ENCODE measurements at places on chromosomes 13 and 19.

DNA sequence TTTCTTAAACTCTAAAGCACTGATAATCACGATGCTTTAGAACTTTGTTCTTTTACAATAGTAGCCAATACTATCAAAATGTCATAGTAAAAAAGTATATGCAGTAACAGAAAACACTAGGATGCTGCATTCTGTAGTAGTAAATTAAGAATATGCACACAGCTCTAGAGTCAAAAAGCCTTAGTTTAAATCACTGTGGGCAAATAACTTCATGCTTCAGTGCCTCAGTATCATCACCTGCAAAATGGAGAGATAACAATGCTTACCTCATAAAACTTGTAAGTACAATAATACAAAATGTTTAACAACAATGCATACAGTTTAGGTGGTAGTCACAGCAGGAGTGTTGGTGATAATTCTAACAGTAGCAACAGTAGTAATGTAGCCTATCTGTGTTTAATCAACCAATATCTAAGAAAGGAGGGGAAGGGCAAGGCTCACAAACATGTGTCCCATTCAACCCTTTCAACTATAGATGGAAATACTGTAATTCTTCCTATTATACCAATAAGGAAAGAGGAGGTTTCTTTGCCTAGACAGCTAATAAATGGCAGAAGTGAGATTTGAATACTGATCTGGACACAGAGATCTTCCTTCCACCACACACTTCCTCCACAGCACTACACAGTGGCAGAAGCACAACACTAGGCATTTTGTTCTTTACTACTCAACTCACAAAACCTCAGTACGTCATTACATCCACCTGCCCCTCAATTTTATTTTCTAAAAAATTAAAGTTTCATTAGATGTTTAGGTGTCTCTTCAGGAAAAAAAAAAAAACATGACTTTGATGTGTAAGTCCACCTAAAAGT is 4.6 kb downstream of the RBM26 start:
- DNase-seq: no peak

DNA sequence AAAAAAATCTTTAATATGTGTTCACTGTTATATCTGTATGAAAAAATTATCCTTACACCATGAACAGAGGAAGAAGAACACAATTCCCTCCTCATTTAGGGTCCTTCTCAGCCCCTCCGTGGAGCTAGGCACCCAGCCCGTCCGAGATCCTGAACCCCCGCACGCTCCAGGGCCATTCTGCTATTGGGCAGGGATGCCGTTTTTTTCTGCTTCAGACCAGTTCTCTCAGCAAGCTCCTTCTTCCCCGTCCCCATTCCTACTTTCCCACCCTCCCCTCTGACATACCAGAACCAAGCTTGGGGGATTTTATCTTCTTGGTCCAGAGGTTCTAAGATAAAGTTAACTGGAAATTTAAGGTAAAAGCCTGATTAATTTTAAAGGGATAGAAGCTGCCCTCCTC is 36.2 kb downstream of the ATP12A start:
- DNase-seq: no peak

DNA sequence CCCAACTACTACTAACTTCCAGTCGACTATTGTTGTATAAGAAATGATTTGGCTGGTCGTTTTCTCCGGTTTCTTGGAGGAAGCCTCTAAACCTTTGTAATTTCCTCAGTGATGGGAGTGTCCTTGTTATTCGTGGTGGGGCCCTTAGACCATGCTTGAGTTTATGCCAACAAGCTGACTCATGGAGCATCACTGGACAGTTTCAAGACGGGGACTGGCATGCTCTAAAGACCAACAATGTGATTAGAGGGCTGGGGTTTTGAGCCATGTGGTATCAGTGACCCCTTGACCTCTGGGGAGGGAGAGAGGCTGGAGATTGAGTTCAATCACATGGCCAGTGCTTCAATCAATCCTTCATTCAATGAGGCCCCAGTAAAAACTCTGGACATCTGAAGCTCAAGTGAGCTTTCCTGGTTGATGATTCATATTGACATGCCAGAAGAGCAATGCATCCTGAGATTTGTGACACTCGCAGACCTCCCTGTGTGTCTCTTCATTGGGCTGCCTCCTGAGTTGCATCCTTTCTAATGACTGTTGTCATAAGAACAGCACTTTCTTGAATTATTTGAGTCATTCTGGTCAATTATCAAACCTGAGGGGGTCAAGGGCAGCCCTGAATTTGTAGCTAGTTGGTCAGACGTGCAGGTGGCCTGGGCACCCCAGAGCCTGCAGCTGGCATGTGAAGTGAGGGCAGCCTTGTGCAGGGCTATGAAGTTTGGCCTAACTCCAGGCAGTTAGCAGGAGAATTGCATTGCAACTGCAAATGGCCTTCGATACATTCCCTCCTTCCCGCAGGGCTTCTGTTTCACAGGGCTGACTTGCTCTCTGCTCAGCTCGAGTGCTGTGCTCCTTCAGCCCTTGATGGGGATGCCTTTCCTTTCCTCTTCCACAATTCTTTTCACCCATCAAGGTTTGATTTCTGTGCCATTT is 246.5 kb downstream of the FGF9 start:
- no peak for DNase-seq

- DNase-seq: no peak
Measured at GRCh38 chr19:49968279-49968922, 7.4 kb upstream of the SIGLEC11 start.

GRCh38 chr13:112885782-112886268 is 83.2 kb upstream of the MCF2L start:
- DNase-seq: no peak

DNA sequence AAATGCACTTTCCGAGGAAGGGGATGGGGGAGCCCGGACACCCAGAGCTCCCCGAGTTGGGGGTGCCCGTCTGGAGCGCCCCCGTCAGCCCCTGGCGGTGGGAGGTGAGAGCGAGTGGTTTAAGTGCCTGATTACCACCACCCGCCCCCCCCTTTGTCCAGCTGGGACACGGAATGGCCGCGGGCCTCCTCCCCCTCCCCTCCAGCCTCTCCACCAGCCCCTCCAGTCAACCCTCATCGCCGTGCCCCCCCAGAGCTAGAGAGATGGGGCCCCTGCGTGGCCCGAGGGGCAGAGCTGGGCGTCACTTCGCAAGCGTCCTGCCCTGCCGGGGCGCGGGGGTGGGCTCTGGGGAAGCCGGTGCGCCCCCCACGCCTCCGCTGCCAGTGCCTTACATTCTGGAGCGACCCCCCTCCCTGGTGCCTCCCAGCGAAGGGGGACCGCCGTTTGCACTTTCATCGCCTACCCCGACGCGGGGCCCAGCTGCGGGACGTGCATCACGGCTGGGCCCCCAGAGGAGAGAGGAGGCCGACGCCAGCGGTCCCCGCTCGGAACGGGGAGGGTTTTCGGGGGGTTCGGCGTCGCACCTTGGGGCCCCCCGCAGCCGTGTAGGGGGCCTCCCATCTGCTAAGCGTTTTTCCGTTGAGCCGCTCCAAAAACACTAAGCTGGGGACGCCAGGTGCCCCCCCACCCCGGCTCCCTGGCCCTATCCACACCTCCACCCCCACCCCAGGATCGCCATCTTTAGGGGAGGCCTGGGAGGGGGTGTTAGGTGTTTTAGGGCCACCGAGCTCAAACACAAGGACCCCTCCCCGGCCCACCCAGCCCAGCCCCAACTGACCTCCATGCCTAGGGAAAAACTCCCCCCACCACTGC is 16.4 kb downstream of the SMIM24 start:
- DNase-seq: no peak

GRCh38 chr19:51480590-51480989 is 2.3 kb downstream of the CEACAM18 start:
- no peak for DNase-seq

GRCh38 chr13:113143466-113144254 is 14.8 kb upstream of the PROZ start:
- no peak for DNase-seq

DNA sequence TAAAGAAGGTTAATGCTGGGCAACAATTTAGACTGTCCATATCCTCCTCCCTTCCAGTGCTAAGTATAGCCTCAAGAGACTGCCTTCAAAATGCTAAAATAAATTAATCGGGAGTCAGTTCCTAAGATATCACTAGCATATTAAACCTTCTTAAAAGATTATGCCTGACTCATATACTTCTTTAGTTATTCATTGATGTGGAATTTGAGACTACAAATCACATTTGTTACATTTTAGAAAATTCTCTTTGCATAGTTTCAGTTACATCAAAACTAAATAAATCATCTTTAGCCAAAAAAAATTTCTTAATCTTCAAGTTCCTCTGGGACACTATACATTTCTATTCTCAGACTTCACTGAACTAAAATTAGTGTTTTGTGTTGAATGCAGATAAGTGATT is 769.1 kb downstream of the PCDH9 start:
- no peak for DNase-seq

DNA sequence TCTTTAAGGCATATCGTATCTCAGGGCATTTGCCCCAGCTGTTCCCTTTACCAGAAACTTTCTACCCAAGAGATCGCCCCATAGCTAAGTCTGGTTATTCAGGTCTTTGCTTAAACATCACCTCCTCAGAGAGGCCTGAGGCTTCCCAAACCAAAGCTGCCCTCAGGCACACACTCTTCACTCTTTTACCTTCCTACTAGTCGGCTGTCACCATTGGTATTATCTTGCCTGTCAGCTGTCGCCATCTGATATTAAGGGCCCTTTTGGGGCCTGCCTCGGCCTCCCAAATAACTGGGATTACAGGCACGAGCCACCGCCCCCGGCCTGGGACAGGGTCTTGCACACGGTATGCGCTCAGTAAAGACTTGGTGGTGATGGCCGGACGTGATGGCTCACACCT is 1.0 kb downstream of the GADD45GIP1 start:
- no peak for DNase-seq

DNA sequence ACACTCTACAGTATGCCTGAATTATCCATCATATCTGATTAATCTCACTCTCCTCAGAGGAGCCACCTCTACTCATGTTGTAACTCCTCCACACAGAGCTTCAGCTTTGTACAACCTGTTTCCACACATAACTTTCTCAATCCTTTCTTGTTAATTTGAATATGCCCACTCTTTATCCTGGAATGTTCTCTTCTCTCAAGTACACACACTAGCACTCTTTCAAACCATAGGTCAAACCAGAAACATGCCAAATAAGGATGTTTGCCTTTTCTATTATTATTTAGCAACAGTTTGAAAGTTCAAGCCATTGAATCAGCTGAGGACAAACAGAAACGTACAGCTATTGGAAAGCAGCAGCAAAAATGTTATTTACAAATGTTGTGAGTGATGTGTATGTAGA is 110.3 kb downstream of the MIPEP start:
- DNase-seq: no peak

DNA sequence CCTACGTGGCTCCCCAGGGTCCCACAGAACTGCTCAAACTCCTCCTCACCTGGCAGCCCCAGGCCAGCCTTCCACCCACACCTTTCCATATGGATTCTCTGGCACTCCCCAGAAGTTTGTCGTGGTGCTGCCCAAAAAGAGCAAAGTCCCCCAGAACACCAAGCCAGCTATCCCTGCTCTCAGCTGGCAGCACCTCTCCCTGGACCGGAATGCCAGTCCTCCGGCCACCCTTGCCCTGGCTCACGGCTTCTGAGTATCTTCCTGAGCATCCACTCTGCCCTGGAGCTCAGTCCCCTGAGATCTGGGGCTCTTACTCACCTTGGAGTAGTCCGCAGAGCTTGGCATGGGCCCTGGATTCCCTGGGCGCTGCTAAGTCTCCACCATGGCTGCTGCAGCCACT is 166.5 kb upstream of the ZNF507 start:
- no peak for DNase-seq

DNA sequence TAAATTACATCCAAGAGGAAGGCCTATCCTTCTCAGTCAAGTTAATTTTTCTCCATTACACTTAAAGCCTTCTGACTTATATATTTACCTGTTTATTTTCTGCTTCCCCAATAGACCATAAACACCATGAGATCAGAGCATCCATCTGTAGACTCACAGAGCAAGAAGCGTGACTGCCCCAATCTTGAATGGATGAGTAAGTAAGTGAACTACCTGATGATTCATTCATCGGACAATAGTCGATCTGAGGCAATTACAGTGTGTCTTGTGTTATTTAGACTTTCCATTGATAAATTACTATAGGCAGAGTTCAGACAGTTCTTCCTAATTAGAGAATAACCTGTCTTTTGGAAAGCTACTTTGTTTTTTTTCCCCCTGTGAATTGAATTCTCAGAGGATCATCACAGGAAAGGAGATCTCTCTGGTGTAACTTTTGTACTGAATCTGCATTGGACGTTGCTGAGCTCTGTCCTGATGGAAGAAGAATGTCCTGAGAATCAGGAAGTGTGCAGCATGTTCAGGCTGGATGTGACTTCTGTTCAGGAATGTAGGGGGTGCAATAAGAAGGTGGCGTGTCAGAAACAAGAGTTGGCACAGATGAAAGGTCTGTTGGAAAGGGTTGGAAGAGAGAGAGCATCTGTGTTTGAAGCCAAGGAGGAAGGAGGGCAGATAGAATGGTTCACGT is 367.0 kb downstream of the NALCN start:
- DNase-seq: no peak

DNA sequence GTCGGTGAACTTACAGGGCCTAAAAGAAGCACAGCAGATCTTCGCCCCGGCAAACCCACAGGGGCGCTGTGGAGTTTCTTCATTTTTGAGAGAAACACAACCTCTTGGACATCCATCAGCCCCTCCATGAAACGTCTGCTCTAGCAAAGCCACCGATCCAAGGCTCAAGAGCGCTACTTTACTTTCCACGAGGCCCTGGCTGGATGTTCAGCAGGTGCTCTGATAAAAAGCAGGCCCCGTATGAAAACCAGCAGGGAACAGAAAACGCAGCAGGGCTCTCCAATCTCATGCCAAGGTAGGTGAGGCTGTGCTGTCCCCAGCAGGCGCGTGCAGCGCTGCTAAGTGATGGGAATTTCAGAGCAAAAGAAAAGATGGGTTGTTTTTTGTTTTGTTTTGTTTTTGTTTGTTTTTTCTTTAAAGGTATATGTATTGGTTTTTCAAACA is 86.7 kb downstream of the IRS2 start:
- no peak for DNase-seq

- DNase-seq: no peak
Measured at GRCh38 chr13:75906315-75906714, 270.2 kb downstream of the LMO7 start.

DNA sequence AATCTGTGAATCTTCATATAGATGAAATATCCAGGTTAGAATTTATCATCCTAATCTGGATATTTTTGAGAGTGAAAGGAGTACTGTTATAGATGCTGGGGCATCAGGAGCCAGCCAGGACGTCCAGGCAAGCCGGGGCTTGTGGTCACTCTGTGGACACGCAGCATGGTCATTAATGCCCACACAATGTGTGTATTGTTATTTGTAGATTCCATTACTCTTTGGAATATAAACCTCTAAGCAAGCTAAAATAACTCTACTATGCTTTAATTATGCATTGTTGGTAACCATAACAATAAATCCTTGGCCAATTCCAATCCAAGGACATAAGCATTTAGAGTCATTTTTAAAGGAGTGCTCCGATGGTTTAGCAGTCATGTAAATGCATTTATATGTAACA is 137.9 kb downstream of the TM9SF2 start:
- DNase-seq: no peak

DNA sequence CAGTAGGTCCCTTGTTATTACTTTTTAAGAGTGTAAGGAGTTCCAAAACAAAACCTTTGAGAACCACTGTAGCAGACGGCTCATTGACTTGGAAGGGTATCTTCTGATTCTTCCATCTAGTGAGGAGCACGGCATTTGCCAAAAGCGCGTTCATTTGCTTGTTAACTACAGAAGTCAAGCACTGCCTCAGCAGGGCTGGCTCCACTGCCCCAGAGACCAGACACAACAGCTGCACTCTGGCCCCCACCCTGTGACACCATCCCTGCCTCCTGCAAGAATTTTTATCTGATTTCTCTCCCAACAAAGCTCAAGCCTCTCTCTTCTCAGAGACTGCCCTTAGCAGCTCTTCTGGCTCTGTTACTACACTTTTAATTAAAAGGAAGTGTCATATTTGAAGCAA is 20.7 kb upstream of the XPO4 start:
- no peak for DNase-seq

- no peak for DNase-seq
Measured at GRCh38 chr13:30873499-30873898, 32.6 kb upstream of the MEDAG start.
